ENCODE measurements at places on chromosomes 6 and 20.

DNA sequence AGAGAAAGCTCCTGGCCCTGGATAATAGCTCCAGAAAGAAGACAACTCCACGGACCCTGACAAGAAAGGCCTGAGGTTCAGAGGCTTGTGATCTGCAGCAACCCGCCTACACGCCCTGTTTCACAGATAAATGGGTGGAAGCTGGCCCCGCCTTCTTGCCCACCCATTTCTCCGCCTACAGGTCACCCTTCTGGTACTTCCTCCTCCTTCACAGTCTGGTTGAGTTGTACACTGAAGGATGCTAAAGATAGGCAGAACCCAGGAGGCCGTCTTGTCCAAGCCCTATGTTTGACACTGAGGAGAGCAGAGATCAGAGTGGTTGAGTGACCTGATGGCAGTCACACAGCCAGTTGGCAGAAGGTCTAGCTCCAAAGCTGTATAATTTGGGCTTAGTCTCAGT lies 34.2 kb upstream of the MDGA1 start:
- no peak for DNase-seq

DNA sequence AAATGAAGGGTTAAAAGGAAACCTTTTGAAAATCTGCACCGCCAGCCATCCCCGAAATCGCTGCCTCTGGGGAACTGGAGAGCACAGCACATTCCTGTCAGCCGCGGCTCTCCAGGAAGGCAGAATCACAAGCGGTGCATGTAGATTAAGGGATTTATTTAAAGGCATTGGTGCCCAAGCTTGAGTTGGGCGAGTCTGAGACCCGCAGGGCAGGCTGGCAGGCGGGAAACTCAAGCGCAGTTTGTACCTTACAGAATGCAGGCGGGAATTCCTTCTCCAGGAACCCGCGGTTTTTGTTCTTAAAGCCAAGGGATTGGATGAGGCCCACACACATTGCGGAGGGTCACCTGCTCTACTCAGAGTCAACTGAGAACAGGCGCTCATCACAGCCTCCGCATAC lies 10.8 kb downstream of the GPR31 start:
- DNase-seq, result no peak

DNA sequence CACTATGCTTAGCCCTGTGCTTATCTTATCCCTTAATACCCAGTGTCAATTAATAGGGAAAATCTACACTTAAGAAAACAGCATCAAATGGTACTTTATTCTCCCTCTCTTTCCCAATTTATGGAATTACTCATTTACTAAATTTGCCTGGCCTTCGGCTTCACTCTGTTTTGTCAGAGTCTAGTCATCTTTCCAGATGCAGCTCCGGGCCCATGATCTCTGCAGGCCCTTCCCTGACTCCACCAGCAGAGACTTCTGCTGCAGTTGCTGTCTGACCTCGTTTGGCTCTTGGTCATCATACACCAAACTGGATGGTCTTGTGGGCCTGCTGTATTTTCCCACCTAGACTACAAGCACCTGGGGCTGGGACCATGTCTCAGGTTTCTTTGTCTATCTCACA lies 27.4 kb downstream of the MRS2 start:
- no peak for DNase-seq

DNA sequence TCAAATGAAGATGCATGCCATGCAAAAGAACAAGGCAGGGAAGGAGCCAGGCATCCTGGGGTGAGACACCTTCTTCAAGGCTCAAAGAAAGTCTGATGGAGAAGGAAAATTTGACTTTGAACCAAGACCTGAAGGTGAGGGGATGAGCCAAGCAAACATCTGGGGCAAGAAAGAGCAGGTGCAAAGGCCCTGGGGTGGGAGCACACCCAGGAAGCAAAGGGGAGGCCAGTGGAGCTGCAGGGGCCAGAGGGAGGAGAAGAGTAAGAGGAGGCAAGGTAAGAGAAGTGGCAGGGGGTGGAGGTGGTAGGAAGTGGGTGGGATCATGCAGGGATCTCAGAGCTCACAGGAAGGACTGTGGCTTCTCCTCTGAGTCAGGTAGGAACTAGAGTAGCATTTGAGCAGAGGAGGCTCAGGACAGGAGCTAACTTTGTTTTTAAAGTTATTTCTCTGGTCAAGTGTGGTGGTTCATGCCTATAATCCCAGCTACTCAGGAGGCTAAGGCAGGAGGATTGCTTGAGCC lies 49.6 kb downstream of the SLC13A3 start:
- no peak for DNase-seq

DNA sequence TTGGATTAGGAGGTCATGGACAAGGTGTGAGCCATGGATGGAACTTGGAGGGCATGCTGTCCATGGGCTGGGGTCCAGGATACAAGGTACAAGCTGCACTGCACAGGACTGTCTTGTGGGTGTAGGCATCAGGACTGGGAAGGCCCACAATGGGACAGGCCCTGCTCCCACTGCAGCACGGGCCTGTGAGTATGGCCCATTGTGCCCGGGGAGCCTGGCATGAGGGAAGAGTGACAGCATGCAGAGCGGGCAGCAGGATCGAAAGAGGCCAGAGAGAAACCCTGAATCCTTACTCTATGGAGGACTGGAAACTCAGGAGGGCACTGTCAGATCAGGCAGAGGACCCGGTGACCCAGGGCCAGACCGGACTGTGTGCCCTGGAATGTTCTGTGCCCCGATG lies 211.3 kb downstream of the PREX1 start:
- DNase-seq, result no peak

GRCh38 chr20:11716239-11716944 lies 201.3 kb upstream of the BTBD3 start:
- no peak for DNase-seq

DNA sequence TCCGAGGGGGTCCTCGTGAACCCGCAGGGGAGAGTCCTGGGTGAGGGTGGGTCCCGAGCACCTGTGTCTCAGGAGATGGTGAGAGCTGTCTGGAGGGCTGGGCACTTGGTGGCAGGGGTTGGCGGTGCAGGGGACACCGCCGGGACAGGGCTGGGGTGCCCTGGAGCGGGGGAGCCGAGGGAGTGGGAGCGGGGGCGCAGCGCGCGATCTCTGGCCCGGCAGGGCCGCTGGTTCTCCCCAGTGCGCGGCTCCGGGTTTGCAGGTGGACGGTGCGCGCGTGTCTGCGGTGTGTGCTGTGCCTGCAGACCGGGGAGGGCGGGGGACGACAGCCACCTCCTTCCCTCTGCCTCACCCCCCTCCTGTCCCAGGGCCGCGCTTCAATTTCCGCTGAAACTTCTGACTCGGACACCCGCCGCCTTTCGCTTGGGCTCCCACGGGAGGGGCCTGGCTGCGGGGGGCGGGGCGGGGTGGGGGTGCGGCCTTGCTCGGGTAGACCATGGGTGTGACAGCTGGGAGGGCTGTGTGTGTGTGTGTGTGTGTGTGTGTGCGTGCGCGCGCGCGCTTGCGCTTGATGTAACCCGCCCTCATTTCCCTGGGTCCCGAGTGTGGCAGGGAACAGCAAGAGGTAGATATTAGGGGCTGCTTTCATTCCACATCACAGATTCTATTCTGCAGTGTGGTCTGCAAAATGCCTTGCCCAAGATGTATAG lies 1.2 kb downstream of the TRIB3 start:
- peak; percentile 48 for DNase-seq

DNA sequence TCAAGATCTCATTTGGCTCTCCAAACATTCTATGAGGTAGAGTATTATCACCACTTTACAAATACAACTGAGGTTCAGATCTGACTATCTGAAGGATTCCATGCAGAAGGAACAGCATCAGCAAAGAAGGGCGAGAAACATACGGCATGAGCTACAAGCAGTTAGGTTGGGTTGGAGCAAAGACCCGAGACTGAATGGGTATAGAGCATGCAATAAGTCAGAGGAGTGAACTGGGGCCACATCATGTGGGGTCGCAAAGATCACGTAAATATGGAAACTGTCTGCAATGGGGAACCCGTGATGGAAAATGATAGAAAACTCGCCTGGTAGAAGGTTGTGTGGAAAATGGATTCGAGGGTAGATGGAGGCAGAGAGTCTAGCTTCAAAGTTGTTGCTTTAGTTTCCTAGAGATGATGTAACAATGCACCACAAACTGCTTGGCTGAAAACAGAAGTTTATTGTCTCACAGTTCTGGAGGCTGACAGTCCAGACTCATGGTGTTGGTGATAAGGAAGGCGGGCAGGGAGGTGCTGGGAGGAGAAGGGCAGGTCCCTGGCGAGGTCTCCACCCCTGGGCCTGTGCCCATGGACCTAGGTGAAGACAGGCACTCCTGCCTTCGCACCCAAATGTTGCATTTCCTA lies 44.3 kb upstream of the BCLAF1 start:
- DNase-seq, result no peak

DNA sequence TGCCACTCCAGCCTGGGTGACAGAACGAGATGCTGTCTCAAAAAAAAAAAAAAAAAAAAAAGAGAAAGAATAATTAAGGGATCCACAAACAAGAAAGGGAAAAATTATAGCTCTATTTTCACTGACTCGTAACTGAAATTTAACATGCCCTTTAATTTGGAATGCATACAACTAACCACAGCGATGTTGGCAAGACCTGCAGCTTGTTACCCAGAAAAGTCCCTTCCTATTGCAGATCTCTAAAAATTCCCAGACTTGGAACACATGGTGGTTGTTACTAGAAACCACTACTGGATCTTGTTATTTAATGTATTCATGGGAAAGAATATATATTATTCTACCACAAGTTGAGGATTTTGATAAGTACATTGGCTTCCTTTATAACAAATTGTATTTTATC lies 27.8 kb upstream of the SMIM28 start:
- DNase-seq, result no peak

- DNase-seq, result no peak
These were observed 114.2 kb downstream of the SOX4 start for GRCh38 chr6:21707524-21708319.

DNA sequence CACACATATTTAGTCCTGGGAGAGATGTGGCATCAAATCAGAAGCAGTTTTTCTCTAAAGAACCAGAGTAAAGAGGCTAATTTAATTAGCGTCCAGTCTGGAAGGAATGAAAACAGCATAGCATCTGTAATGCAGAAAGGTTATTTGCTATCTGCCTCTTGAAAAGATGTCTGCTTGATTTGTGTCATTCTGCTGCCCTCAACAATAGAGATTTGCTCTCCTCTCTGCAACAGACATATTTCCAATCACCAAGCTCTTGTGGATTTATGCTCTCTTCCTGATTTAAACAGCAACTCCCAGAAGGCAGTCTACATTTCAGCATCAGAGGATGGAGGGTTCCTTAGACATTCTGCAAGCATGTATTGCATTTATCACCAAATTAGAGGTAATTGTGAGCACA lies 53.5 kb upstream of the AKAP12 start:
- DNase-seq, result no peak

GRCh38 chr20:46276531-46276930 lies 31.8 kb downstream of the CDH22 start:
- no peak for DNase-seq

GRCh38 chr6:6479785-6480184 lies 108.7 kb upstream of the LY86 start:
- DNase-seq, result no peak

- no peak for DNase-seq
These were observed 17.7 kb upstream of the PARD6B start for GRCh38 chr20:50713657-50714101.

DNA sequence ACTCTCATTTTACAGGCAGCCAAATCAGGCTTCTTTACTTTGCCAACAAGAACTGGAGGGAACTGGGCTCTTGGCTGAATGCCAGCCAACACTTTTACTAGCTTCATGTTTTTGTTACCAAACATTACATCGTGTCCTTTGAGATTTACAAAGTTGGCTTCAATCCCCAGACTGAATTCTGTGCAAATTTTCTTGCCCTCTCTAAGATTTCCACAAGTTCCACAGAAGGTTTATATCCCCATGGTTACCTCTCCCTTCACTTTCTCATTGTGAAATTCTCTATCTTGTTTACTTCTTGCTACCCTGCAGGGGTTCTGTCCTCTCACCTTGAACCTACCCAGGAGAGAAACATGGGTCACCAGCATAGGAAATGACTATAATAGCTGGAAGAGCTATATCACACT lies 37.6 kb upstream of the PLCB1 start:
- DNase-seq, result peak; percentile 37

- no peak for DNase-seq
These were observed 12.9 kb upstream of the WFDC2 start for GRCh38 chr20:45456632-45457031.

DNA sequence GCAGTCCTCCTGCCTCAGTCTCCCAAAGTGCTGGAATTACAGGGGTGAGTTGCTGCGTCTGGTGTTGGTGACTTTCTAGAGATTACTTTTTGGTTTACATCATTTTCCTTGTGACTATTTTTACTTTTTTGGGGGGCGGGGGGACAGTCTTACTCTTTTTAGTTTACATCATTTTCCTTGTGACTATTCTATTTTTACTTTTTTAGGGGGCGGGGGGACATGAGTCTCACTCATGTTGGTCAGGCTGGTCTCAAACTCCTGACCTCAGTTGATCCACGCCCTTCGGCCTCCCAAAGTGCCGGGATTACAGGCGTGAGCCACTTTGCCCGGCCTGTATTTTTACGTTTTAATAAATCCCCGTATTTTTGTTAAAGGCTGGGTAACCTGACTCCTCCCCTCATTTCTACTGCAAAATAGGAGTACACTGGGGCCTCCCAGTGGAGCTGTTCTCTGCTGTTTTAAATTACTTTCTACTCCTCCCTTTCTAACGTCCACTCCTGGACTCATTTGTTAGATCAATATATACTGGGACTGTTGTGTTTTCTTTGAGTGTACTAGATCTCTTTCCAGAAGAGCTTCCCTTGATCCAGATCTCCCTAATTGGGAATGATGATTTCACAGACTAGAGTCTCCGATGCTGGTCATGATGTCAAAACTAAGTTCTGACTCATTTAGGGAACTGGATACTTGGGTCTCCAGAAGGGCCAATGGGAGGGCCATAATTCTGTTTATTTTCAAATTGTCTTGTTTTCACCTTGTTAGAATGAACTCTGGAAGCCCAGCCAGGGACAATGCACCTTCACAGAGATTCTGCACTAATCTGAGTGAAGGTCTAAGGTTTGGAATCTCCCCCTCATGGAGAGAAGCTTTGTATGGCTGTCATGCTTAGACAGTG lies 9.2 kb downstream of the HSPA1B start:
- no peak for DNase-seq

GRCh38 chr6:32947552-32948465 lies 5.1 kb downstream of the HLA-DMA start:
- no peak for DNase-seq

DNA sequence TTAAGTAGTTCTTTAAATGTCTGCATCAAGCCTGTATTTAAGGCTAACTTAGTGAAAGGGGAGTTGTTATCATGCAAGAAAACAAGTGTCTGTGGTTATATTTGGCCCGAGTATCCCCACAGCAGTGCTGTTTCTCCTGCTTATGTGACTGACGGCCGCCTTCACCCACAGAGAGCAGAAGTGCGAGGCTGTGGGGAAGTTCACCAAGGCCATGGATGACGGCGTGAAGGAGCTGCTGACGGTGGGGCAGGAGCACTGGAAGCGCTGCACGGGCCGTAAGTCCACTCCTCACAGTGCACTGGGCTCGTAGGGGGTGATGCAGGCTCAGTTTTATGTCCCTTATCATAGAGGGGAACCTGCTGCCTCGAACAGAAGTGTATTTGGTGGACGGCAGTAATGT lies 53.2 kb upstream of the SYNJ2 start:
- DNase-seq, result no peak
